ENCODE measurements at places on chromosomes 7 and 10.

- no peak for DNase-seq
These were observed 243.9 kb downstream of the REEP3 start for GRCh38 chr10:63765126-63765525.

GRCh38 chr10:69327463-69328379, 49.4 kb downstream of the HK1 start:
- no peak for DNase-seq

DNA sequence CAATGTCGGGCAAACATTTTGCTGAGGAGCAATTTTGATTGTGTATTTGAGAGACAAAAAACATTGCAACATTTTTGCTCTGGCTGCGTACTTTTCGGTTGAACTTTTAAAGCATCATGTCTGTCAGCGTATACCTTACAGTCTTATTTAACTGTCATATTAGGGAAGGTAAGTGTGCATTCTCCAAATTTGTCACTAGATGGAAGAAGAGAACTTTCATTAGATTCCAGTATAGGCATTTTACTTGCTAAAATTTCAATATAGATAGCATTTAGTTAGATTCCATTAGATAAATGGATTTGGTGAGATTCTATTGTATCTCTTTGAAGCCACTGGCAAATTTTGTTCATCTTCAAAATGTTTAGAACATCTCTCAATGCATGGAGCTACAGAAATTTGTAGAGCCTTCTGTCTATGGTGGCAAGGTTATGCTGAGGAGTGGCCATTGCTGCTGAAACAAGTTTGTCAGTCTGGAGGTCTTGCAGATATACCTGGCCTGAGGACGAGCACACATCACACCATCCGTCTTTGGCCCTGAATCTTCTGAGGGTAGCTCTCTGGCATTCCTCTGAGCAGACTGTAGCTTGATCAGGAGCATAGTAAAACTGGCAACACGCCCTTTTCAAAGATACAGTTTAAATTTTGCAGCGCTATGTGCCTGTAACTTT, 437.5 kb upstream of the MBL2 start:
- no peak for DNase-seq

DNA sequence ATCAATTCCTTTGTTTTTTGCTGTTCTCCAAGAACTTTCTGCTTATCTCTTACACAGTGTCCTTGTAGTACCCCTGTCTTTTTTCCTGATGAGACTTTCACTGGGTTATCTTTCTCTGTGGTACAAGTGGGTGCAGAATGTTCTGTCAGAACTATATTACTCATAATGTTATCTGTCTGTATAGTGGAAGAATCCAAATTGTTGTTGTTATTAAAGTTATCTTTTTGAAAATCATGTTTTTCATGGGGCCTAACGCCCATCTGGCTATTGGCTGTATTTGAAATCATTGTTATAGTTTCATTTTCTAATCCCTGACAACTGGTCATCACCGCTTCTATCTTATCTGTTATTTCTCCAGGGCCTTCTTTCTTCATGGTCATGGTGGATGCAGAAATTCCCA, 163.0 kb upstream of the CCDC6 start:
- DNase-seq, result no peak

DNA sequence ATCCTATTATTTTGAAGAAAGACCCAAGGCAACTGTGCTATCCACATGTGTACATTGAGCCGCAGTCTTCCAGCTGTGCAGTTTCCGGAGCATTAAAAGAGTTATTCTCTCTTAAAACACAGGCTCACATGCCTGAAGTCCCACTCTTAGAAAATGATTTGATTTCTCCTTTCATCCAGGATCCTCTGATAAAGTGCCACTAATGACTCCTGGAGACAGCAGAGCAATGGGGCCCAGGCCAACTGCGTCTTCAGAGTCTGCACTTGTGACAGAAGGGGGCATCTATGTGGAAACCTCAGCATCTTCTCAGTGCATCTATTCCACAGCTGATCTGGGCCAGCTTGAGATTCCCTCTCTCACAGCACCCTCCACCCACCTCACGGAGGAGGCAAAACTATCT, 482.1 kb upstream of the AKR1E2 start:
- no peak for DNase-seq

DNA sequence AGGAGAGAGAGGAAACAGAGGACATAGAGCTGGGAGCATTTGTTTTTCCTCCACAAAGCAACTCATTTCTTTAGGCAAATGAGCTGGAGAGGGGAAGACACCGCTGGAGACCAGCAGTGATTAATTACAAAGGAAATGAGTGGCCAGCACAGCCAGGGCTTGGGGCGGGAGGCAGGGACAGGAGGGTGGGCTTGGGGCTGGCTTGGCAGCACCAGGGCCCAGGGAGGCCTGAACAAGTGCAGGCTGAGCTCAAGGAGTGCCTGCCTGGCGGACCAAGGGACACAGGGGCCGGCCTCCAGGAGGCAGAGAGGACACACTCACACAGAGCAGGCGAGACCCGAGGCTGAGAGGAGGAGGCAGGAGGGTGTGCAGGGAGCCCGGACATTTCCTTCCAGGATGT, 149.0 kb upstream of the UNC5B start:
- no peak for DNase-seq

GRCh38 chr7:135204876-135205275, 6.5 kb downstream of the WDR91 start:
- DNase-seq, result no peak

DNA sequence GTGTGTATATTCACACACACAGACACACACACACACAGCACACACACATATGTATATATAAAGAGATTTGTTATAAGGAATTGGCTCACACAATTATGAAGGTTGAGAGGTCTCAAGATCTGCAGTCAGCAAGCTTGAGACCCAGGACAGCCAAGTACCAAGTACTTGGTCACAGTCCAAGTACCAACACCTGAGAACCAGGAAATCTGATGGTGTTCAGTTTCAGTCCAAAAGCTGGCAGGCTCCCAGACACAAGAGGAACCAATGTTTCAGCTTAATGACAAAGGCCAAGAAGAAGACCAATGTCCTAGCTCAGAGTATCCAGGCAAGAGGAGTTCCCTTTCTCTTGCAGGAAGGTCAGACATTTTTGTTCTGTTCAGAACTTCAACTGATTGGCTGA, 780.2 kb downstream of the MAGI2 start:
- DNase-seq, result no peak

GRCh38 chr7:81420526-81421226, 349.2 kb downstream of the HGF start:
- no peak for DNase-seq

DNA sequence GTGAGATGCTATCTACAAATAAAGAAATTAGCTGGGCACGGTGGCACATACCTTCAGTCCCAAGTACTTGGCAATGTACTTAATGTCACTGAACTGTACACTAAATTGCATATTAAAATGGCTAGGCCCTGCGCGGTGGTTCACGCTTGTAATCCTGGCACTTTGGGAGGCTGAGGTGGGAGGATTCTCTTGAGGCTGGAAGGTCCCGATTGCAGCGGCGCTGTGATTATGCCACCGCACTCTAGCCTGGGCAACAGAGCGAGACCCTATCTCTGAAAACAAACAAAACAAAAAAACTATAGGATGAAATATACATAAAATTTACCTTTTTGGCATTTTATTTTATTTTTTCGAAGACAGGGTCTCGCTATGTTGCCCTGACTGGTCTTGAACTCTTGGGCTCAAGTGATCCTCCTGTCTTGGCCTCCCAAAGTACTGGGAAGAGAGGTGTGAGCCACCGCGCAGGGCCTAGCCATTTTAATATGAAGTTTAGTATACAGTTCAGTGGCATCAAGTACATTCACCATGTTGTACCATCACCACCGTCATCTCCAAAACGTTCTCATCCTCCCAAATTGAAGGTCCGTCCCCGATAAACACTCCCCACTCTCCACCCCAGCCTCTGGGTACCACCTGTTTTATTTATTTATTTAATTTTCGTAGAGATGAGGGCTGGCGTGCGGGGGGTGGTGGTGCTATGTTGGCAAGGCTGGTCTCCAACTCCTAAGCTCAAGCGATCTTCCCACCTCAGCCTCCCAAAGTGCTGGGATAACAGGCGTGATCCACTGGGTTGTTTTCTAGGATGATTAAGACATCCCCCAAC, 1.3 kb upstream of the EIF3B start:
- peak; percentile 22 for DNase-seq

GRCh38 chr10:107984149-107984548, 819.6 kb upstream of the SORCS1 start:
- DNase-seq, result no peak

DNA sequence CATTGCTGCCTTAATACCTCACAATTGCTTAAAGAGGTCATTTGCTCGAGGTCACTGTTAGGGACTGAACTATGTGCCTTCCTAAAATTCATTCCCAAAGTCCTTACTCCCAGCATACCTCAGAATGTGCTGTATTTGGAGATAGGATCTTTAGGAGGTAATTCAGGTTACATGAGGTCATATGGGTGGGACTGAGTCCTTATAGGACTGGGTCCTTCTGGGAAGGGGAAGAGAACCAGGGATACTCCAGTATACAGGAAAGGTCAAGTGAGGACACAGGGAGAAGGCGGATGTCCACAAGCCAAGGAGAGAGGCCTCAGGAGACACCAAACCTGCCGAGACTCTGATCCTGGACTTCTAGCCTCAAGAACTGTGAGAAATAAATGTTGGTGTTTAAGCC, 253.3 kb downstream of the PRPF18 start:
- DNase-seq, result no peak

DNA sequence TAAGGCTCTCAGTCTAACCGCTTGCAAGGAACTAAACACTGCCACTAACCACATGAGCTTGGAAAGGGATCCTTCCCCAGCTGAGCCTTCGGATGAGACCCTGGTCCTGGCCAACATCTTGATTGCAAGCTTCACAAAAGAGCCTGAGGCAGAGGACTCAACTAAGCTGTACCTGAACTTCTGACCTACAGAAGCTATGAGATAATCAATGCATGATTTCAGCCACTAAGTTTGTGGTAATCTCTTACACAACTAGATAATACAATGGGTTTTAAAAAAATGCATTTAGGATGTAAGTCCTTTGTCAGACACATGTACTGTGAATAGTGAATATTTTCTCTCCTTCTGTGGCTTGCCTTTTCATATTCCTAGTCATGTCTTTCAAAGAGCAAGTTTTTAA, 125.6 kb upstream of the RHEB start:
- no peak for DNase-seq

DNA sequence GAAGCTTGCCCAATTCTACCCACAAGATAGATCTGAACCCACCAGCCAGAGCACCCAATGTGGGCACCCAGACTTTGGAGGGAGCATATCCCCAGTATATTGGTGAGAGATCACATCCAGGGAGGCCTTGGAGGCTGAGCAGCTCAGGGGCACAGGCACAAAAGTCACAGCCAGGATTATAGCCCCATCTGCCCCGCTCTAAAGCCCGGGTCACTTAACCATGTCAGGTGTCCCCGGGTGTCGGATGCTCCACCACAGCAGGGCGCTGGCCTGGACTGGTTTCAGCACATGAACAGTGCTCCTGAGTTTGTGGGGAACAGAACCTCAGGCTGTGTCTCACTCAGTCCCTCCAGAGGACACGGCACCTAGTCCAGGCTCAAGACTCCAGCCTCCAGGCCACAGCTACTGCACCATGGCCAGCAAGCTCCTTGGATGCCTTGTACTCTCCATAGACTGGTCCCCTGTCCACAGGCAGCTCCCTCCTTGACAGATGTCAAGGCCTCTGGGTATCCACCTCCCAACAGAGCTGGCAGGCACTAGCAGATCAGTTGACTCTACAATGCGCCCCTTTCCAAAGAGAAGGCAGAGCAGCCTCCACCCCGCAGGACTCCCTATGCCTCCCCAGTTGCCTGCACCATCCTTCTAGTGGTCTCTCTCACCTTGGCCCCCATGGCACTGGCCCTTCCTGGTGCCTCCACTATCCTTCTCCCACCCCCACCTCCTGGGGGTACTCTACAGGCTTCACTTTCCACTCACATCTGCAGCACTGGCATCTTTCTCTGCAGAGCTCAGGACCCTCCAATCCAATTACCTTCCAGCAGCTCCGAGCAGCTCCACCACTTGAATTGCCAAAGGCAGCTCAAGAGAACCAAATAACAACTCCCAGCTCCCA, 306.0 kb downstream of the GRID1 start:
- no peak for DNase-seq

- no peak for DNase-seq
These were observed 92.3 kb downstream of the MAGI2 start for GRCh38 chr7:79361214-79361613.

GRCh38 chr7:39249635-39250152, 272.0 kb downstream of the POU6F2 start:
- no peak for DNase-seq

DNA sequence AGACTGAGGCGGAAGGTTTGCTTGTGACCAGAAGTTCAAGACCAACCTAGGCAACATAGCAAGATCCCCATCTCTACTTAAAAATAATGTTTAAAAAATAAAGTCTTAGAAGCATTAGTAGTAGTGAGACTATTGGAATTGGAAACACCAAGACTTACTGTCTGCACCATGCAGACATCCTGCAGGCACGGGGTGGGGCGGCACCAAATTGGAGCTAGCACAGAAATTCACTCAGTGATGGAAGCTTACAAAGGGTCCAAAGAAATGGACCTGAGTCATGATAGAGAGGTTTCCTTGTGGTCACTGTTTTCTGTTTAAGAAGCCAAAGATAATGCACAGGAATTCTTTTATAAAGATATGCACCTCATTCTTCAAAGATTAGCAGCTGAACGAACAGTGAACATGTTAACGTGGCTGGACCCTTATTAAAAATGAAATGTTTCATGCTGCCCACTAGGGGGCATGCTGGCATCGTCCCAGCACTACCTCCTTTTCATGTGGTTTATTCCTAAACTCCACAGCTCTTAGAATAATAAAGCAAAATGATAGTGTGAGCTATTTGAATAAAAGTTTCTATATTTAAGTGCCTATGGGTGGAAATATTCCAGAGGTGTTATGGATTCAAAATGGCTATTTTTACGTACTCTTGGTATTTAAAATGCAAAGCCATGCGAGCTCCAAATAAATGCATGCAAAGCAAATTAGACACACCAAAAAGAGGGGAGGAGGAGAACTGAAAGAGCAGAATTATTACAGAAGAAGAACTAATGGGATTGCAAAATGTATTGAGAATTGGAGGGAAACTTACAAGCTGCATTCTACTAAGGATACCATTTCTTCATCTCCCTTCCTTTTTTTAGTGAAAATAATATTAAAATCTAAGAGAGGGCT, 28.6 kb downstream of the PDSS1 start:
- peak; percentile 78 for DNase-seq

DNA sequence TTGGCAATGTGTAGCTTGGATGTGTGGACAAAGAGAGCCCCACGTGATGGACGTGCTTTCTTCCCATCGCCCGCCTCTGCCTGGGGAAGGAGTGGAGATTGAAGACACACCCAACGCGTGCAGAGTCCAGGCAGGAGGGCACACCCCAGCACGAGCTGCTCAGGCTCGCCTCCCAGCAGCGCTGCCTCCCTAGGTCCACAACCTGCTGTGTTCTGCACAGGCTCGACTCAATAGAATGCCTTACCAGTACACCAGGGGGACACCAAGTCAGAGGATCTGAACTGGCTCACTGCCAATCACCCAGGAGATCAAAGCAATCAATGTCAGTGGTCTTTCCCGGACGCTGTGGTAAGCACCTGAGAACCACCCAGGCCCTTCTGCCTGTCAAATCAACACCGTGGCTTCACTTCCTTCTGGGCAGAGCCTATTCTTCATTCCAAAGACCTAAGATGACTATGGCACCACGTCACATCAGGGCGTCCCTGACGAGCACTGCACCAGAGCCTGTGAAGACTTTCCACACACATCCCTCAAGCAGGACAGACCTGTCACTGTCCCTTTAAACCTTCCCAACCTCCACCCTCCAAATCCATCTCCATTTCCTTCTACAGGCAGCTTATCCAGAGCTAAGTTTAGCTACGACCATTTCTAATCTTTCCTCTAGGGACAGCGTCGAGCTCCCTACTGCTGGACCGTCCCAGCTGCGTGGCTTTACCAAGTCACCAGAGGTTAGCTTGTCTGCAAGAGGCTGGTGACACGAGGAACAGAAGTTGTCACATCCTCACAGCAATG, 72.3 kb downstream of the AMZ1 start:
- DNase-seq, result no peak
